ENCODE measurements at places on chromosomes 1 and 21.
A peak's percentile ranks its signal among the peaks of the same experiment; 100 is the strongest.

GRCh38 chr1:32816676-32817158, 441 bp downstream of the YARS1 start:
- H3K4me3 ChIP-seq: peak overlapping the region; percentile 80
- no peaks in the 10 kb centered on the region for H3K27me3 ChIP-seq
- H3K27ac ChIP-seq: peak overlapping the region; percentile 91
- peak; percentile 45 for DNase-seq
- H3K36me3 ChIP-seq: no peaks in the 10 kb centered on the region
- H3K4me1 ChIP-seq: peaks cover 37% of the 10 kb centered on the region

GRCh38 chr1:38283696-38284470, 237.3 kb upstream of the POU3F1 start:
- H3K4me3 ChIP-seq: no peak overlapping the region
- no peak for DNase-seq
- no peaks in the 10 kb centered on the region for H3K36me3 ChIP-seq
- no peaks in the 10 kb centered on the region for H3K27me3 ChIP-seq
- no peak overlapping the region for H3K27ac ChIP-seq

DNA sequence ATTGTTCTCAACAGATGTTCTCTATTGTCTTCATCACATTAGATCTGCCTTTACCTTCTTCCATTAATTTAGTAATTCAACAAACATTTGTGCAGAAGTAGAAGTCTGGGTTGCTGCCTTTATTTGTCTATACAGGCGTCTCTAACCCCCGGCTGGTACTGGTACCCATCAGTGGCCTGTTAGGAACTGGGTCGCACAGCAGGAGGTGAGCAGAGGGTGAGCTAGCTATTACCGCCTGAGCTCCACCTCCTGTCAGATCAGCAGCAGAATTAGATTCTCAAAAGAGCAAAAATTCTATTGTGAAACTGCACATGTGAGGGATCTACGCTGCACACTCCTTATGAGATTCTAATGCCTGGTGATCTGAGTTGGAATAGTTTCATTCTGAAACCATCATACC, 12.9 kb upstream of the EDEM3 start:
- no peaks in the 10 kb centered on the region for H3K27me3 ChIP-seq
- no peaks in the 10 kb centered on the region for H3K36me3 ChIP-seq
- no peak for DNase-seq
- no peak overlapping the region for H3K27ac ChIP-seq
- H3K4me1 ChIP-seq: no peaks in the 10 kb centered on the region
- H3K4me3 ChIP-seq: no peak overlapping the region

DNA sequence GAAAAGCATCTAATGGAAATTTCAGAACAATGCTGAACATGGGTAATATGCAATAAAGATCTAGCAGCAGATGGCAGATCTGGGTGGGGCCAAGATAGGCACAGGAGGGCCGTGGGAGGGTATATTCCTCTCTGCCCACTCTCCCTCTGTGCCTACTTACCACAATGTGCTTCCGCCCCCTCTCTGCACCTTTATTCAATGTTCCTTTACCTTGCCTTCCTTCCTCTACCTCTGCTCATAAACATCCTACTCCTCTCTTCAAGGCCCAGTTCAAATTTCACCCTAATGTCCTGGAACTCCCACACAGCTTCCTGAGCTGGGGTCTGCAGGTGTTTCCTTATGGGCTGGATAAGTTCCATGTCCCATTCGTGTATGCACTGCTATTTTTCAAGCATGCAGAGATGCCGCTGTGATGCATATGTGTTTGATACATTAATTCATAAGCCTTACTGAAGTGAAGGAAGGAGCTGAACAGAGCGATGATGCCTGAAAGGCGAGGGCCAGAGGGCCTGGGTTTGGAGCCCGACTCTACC, 65.6 kb upstream of the EDEM3 start:
- no peaks in the 10 kb centered on the region for H3K36me3 ChIP-seq
- H3K4me1 ChIP-seq: peaks cover 10% of the 10 kb centered on the region
- H3K4me3 ChIP-seq: no peak overlapping the region

DNA sequence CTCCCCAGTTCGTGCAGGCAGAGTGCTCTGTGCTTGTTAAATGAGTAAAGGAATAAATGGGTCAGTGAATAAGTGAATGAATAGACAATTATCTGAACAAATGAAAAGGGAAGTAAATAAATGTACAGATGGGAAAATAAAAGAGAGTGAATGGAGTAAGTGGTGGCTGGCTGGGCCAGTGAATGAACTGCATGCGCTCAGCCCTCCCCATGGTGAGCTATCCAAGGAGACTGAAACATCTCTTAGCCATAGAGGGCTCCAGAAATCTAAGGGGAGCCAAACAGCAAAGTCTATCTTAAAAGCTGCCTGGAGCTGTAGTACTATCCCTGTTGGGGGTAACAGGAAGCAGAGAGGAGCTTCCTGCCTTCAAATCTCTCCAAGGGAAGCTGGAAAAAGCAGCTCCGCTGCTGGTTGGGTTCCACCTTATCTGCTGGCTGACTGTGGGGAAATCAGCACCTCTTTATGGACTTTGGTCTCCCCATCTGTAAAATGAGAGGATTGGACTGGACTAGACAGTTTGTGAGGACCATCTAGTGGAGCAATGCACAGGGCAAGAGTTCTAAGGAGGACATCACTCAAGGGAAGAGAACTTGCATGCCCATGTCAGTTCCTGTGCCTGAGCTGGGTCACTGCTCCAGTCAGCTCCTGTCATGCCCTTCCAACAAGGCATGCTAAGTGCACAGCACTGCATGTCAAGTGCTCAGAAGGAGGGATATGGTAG, 77.9 kb downstream of the TRABD2B start:
- H3K27ac ChIP-seq: no peak overlapping the region
- no peaks in the 10 kb centered on the region for H3K36me3 ChIP-seq
- H3K4me1 ChIP-seq: no peaks in the 10 kb centered on the region
- no peak overlapping the region for H3K4me3 ChIP-seq

DNA sequence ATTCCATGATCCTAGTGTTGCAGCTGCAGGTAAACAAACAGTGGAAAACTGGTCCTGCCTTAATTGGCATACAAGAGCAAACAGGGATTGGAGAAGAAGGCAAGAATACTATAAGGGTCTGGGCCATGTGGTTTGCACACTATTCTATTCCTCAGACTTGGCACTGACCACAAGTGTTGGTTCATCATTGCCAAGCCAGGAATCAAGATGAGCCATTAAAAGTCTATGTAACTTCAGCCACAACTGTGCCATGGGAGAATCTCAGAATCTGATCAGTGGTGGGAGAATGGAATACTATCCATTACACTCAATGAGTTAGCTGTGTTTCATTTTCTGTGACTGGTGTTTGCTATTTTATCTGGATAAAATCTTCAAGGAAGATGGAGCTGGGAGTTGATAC, 26.2 kb upstream of the FCER1A start:
- H3K27ac ChIP-seq: no peak overlapping the region
- H3K4me3 ChIP-seq: no peak overlapping the region
- H3K27me3 ChIP-seq: no peaks in the 10 kb centered on the region
- H3K4me1 ChIP-seq: no peaks in the 10 kb centered on the region
- no peak for DNase-seq
- no peaks in the 10 kb centered on the region for H3K36me3 ChIP-seq

DNA sequence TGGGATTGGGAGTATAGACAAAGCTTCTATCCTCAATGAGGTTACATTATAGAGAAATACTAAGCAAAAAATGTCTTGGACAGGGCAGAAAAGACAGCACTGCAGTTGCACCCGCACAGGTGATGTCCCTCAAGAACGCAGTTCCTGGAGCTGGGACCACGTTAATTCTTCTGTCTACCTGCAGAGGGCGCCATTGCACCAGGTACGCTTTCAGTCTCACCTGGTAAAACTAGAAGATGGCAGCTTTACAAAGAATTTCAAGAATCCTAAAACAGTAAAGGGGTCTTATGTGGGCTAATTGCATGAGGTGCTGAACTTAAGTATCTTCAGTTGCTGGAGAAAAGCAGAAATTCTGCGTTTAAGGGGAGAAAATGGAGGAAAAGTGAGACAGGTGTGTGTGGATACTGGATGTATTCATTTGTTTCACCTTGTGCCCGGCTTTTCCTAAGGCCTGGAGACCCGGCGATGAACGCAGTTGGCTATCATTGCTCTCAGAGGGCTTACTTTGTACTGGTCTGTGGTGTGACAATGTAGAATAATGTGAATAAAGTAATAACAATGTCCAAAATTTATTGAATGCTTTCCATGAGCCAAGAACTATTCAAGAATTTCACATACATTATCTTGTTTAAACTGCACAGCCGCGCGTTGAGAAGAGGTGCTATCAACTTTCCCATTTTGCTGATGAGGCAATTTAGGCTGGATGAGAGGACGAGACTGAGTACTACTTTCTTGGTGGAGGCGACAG, 276.3 kb upstream of the GREM2 start:
- no peak overlapping the region for H3K27ac ChIP-seq
- no peak overlapping the region for H3K4me3 ChIP-seq
- H3K36me3 ChIP-seq: no peaks in the 10 kb centered on the region

DNA sequence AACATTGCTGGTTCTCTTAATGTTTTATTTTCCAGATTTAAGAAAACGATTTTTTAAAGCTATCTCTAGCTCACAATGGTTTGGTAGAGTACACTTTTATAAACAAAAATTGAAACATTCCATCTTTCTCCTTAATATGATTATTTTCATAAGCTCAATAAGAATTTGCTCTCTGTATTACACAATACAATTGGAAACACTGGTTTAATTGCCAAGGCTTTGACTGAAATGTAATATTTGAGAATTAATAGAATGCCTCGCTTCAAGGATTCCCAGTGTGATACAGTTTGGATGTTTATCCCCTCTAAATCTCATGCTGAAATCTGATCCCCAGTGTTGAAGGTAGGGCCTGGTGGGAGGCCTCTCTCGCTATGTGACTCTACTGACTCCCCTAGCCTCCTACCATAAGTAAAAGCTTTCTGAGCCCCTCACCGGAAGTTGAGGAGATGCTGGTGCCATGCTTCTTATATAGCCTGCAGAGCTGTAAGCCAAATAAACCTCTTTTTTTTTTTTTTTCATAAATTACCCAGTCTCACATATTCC, 67.4 kb downstream of the DDAH1 start:
- no peaks in the 10 kb centered on the region for H3K27me3 ChIP-seq
- no peaks in the 10 kb centered on the region for H3K36me3 ChIP-seq
- no peak for DNase-seq
- H3K4me3 ChIP-seq: no peak overlapping the region
- no peak overlapping the region for H3K27ac ChIP-seq
